H1 (cell line): ENCODE measurements at places on chromosomes 12 and 14. TPM values are rescaled to one million over a fixed set of nuclear protein-coding genes. Genes with fewer than 3 reads are reported as not detected.

The GPRC5D gene
- not detected in 2 replicates for total RNA-seq

The NAA25 gene
- 53.4 and 60.3 TPM in 2 replicates for total RNA-seq

GRCh38 chr12:46261646-46262045 is 7.2 kb downstream of the SLC38A1 start:
- no peak for DNase-seq

DNA sequence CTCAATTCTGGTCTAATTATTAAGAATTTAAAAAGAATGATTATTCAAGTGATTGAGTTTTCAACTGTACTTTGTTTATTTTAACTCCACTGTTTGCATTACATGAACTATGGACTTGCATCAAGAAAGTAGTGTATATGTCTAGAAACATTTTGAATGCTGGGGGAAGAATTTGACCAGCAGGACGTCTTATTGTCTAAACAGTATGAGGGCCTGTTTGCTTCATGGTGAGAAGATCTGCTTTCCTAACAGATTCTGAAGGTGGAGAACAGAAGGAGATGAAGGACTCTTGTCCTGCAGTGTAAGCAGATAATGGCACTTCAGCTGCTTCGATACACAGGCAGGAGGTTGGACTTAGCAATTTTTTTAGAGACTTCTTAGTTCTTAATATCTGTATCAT is 176.0 kb downstream of the DACT1 start:
- DNase-seq: no peak

- no peak for DNase-seq
These were observed 307.1 kb upstream of the RGS6 start for GRCh38 chr14:71625175-71625574.

DNA sequence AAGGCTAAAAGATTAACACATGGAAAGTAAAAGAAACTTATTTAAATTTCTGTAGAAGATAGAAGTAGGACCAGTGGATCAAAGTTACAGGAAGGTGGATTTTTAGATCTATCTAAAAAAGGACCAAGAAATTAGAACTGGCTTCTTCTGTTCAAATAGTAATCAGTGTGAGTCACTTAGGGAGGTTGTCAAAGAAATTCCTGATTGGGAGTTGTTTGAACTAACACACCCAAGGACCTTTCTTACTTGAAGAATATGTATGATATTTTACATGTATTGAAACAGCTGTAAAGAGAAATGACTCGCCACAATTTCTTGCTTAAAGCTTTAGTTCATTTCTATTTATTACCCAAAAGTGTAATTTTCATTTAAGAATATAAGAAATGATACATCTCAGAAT is 256.9 kb downstream of the RAD51B start:
- no peak for DNase-seq

GRCh38 chr12:59595565-59595882 is 305 bp upstream of the SLC16A7 start:
- DNase-seq: no peak
